ENCODE measurements at places on chromosomes 7 and 10.

DNA sequence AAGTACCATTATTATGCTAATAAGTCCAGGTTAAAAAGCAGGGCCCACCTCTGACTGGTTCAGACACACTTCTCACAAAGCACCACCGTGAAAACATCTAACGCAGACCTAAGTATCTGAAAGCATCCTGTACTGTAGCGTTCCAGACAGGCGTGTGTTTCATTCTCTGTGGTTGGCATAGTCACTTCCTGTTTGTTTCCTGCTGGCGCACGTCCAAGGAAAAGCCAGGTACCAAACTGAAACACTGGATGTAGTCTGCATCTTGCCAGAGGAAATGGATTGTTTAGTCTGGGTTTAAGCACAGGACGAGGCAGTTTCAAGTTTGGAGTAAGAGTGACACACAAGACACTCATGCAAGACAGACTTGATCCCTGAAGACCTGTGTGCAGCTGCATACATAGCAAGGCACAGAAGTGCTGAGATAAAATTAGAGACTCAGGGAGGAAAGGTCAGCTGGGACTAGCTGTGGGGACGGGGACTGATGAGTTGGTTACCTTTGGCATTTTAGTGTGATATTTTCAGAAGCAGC lies 23.3 kb downstream of the BPGM start:
- H3K4me3 ChIP-seq = no peak overlapping the region
- H3K27me3 ChIP-seq = no peaks in the 10 kb centered on the region
- no peak overlapping the region for H3K27ac ChIP-seq
- no peak for DNase-seq

- H3K27ac ChIP-seq = no peak overlapping the region
- no peaks in the 10 kb centered on the region for H3K36me3 ChIP-seq
- no peaks in the 10 kb centered on the region for H3K27me3 ChIP-seq
- no peak overlapping the region for H3K4me3 ChIP-seq
- H3K4me1 ChIP-seq = no peaks in the 10 kb centered on the region
Observed at GRCh38 chr10:83178526-83178925, 960.8 kb upstream of the GHITM start.

- H3K4me3 ChIP-seq = no peak overlapping the region
- H3K27me3 ChIP-seq = no peaks in the 10 kb centered on the region
- H3K36me3 ChIP-seq = no peaks in the 10 kb centered on the region
- no peak for DNase-seq
- peaks cover 3% of the 10 kb centered on the region for H3K4me1 ChIP-seq
Observed at GRCh38 chr10:113084031-113084430, 134.0 kb downstream of the TCF7L2 start.

DNA sequence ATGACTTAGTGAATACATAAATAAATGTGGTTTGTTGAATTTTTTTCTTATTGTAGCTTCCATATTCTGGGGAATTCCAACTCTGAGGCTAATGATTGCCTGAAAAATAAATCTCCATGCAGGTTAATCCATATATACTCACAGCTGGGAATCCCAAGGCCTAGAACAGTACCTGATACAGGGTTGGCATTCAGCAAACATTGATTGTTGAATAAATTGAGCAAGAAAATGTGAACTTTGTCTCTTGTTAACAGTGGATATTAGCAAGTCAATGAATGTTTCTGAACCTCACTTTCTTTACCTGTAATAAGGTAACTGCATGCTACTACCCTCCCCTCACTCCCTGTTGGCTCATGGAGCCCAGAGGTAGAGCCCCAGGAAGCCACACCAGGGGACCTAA lies 253.6 kb upstream of the AOAH start:
- H3K4me1 ChIP-seq = no peaks in the 10 kb centered on the region
- no peaks in the 10 kb centered on the region for H3K27me3 ChIP-seq
- peaks cover 7% of the 10 kb centered on the region for H3K36me3 ChIP-seq
- H3K4me3 ChIP-seq = no peak overlapping the region
- H3K27ac ChIP-seq = no peak overlapping the region
- no peak for DNase-seq

DNA sequence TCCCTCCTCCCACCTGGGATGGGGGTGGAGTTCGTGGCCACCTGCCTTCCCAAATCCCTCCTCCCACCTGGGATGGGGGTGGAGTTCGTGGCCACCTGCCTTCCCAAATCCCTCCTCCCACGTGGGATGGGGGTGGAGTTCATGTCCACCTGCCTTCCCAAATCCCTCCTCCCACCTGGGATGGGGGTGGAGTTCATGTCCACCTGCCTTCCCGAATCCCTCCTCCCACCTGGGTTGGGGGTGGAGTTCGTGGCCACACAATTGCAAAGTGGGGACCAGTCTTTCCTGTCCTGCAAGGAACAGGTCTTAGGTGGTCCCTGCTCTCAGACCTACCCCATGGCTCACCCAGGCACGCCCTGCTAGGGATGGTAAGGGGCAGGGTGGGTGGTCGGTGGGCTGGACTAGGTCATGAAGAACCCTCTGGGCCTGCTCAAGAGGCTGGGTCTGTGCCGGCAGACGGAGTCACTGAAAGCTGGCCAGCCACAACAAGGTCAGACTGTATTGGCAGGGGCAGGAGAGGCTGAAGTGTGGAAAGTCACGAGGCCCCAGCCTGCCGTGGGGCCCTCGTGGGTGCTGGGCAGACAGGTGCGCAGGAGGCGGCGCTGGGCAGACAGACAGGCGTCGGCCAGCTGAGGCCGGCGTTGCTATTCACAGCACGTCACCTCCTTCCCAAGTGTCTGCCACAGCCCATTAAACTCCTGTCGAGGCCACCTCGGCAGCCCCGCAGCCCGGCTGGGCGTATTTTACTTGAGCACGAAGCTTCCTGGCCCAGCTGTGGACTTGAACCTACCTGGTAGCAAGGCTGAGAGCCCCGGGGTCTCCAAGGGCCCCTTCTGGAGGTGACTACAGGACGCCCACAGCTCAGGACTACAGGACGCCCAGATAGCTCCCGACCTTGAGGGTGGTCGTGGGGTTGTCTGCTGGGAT lies 4.1 kb downstream of the KNDC1 start:
- peaks cover 68% of the 10 kb centered on the region for H3K36me3 ChIP-seq
- no peak overlapping the region for H3K27ac ChIP-seq
- no peak overlapping the region for H3K4me3 ChIP-seq
- H3K4me1 ChIP-seq = peaks cover 72% of the 10 kb centered on the region

GRCh38 chr7:121530227-121531174 lies 134.4 kb upstream of the FAM3C start:
- DNase-seq = no peak
- no peaks in the 10 kb centered on the region for H3K36me3 ChIP-seq
- H3K27me3 ChIP-seq = no peaks in the 10 kb centered on the region
- H3K4me3 ChIP-seq = no peak overlapping the region
- H3K27ac ChIP-seq = no peak overlapping the region

DNA sequence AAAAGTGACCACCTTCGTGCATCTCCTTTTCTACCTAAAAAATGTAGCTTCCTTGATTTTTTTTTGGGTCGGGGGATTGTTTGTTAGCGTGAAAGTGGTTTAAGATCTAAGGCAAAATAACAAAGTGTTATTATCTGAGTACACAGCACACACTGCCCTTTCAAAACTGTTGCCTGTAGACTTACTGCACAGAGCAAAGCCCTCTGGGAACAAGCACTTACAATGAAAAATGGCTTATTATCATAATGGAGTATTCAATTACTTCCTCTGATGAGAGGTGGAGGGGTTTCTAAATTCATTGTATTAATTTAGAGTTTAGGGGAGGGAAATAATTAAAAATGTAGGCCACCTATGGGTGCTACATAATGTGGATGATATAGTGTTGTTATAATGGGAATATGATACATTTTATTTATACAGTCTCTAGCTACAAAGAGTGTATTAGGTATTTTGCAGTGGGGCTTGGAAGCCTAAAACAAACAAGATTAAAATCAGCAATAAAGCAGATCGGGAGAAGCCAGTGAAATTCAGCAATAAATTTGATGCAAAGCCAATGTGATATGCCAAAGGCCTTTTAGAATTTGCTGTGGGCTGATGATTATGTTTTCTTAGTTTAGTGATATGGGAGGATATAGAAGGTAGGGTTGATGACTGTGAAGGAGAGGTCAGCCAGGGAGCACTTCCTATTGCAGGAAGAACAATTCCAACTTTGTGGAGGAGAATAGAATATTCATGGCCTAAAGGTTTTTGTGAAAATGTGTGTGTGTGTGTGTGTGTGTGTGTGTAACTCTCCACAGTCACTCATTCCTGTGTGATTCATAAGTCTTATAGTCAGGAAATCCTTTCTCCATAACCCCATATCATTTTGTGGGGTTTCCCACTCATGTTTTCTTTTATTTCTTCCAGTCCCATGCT lies 17.7 kb upstream of the EXOC4 start:
- DNase-seq = no peak
- H3K4me1 ChIP-seq = peaks cover 4% of the 10 kb centered on the region
- no peaks in the 10 kb centered on the region for H3K36me3 ChIP-seq
- H3K4me3 ChIP-seq = no peak overlapping the region
- H3K27me3 ChIP-seq = no peaks in the 10 kb centered on the region
- H3K27ac ChIP-seq = no peak overlapping the region

DNA sequence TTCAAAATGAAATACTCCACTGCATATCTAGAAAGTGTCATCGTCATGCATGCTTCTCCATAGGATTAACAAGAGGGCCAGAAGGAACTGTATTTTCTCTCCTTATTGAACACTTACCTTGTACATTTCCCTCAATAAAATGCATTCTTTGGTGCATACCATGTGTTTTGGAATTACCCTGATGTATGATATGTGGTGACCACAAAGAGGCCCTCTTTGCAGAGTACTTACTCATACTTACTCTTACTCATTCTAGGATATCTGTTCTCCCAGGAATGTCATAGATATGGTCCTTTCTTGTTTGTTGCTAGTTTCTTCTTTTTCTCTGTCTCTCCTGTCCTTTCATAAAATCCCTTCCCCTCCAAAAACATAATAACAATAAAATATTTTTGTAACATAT lies 1087.1 kb upstream of the POT1 start:
- H3K36me3 ChIP-seq = no peaks in the 10 kb centered on the region
- no peak overlapping the region for H3K27ac ChIP-seq
- H3K27me3 ChIP-seq = no peaks in the 10 kb centered on the region
- no peak overlapping the region for H3K4me3 ChIP-seq
- no peak for DNase-seq

DNA sequence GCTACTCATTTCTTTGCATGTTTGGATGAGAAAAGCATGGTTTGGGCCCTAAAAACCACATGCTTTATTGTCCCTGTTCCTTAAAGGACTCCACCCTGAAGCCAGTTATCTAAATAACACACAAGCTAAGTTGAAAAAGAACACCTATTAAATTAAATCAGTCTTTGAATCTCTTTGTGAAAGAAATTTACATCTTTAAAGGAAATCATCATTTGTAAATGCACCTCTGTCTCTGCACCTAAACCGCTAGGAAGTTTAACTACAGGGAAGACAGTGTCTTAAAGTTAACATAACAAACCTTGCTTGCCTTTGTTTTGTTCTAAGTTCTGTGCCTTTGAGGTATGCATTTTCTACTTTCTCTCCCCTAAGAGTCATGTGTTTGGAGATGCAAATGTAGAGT lies 52.6 kb downstream of the HTR7 start:
- H3K27ac ChIP-seq = no peak overlapping the region
- no peaks in the 10 kb centered on the region for H3K27me3 ChIP-seq
- DNase-seq = no peak
- H3K4me3 ChIP-seq = no peak overlapping the region

- no peak overlapping the region for H3K4me3 ChIP-seq
- H3K36me3 ChIP-seq = no peaks in the 10 kb centered on the region
- no peak overlapping the region for H3K27ac ChIP-seq
- H3K4me1 ChIP-seq = no peaks in the 10 kb centered on the region
- no peaks in the 10 kb centered on the region for H3K27me3 ChIP-seq
- DNase-seq = no peak
Observed at GRCh38 chr7:82202107-82202506, 241.5 kb downstream of the CACNA2D1 start.

DNA sequence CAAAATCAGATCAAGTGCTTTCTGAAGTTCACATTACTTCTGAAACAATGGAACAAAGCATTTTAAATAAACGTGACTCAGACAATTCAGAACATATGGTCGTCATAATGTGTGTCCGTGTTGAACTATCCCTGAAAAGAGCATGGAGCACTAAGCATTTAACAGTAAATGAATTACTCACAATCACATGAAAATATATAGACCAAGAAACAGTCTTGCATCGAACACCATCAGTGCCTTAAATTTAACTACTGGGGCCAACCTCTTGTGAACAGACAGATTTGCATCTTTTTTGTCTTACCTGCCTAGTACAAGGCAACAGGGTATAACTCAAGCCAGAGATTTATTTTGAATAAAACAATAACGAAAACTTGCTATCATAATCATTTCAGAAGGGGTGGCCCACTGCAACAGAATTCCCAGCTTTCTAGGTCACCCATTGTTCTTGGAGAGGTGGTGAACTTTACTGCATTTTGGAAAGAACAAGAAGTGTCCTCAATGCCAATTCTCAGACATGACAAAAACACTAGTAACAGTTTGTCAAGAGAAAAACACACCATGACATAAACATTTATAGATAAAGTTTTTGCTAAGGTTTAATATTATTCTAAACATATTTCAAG lies 293.5 kb downstream of the SFMBT2 start:
- H3K36me3 ChIP-seq = no peaks in the 10 kb centered on the region
- H3K27me3 ChIP-seq = no peaks in the 10 kb centered on the region
- no peak overlapping the region for H3K27ac ChIP-seq

DNA sequence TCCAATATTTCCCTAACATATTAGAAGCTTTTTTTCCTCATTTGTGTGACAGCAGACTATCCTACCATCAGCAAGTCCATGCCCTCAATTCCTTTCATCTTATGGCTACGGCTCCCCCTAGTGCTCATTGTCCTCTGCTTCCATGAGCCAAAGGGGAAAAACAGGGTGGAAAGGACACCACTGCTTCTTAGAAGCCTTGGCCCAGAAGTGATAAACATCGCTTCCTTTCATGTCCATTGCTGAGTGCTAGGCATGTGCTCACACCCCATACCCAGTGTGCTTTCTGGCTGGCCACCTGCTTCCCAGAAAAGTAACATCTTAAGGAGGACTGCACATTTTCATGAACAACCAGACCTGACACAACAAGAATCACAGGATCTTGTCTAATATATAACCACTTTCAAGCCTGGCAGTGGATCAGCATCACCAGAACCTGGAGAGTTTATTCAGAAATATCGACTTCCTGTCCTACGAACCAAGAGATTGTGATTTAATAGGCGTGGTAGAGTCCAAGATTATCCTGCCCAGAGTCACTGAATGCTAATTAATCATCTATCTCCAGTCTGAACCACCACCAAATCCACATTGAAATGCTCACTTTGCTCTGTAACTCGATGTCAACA lies 650.5 kb upstream of the SORCS1 start:
- no peak overlapping the region for H3K4me3 ChIP-seq
- no peak overlapping the region for H3K27ac ChIP-seq
- no peaks in the 10 kb centered on the region for H3K4me1 ChIP-seq

- H3K27me3 ChIP-seq = no peaks in the 10 kb centered on the region
- no peak overlapping the region for H3K4me3 ChIP-seq
- no peaks in the 10 kb centered on the region for H3K36me3 ChIP-seq
- no peaks in the 10 kb centered on the region for H3K4me1 ChIP-seq
Observed at GRCh38 chr10:108836362-108836761, 1086.9 kb downstream of the XPNPEP1 start.

DNA sequence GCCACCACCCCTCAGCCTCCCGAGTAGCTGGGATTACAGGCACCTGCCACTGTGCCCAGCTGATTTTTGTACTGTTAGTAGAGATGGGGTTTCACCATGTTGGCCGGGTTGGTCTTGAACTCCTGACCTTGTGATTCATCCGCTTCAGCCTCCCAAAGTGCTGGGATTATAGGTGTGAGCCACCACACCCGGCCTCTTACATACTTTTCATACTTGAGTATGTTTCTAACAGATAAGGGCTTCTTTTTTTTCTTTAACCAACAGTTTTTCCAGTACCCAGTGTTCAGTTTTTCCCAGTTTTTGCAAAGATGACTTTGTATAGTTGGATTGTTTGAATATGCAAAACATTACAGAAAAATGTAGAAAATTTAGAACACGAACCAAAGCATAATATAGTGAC lies 7.7 kb downstream of the EIF4H start:
- H3K36me3 ChIP-seq = peaks cover 15% of the 10 kb centered on the region
- H3K27ac ChIP-seq = no peak overlapping the region
- no peak for DNase-seq
- H3K4me1 ChIP-seq = peaks cover 11% of the 10 kb centered on the region
- H3K4me3 ChIP-seq = no peak overlapping the region

Data from spinal cord (tissue), 10 donors.